ENCODE measurements at places on chromosomes 6 and 20. TPM values are rescaled to one million over a fixed set of nuclear protein-coding genes. Genes with fewer than 3 reads are reported as not detected.

The HS3ST5 gene
- total RNA-seq = 0.51 TPM

DNA sequence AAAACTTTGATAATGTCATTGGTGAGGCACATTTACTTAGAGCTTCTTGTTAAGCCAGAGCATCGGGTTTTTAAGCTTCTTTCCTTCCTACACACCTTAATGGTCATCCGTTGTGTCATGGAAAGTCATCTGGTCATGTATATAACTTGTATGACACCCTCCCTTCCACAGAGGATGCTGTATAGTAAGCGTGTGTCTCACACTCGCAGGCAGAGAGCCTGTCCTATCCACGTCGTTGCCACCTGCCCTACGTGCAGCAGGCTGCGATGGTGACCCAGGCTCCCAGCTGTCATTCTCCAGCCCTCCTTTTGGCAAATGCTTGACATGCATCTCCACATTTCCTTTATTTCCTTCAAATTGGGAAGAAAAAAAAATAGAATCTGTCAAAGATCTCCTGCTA is 85.6 kb downstream of the MYB start:
- DNase-seq = no peak
- no peak overlapping the region for H3K4me3 ChIP-seq
- H3K36me3 ChIP-seq = peaks cover 14% of the 10 kb centered on the region
- H3K27me3 ChIP-seq = peaks cover 2% of the 10 kb centered on the region
- peaks cover 36% of the 10 kb centered on the region for H3K4me1 ChIP-seq

- H3K27ac ChIP-seq = no peak overlapping the region
- H3K4me1 ChIP-seq = no peaks in the 10 kb centered on the region
- no peak overlapping the region for H3K4me3 ChIP-seq
- no peaks in the 10 kb centered on the region for H3K36me3 ChIP-seq
- no peak for DNase-seq
- H3K27me3 ChIP-seq = no peaks in the 10 kb centered on the region
Observed at GRCh38 chr20:11366660-11367059, 551.0 kb upstream of the BTBD3 start.

GRCh38 chr6:159729598-159730331 is 2.5 kb downstream of the WTAP start:
- no peak overlapping the region for H3K4me3 ChIP-seq
- H3K36me3 ChIP-seq = peaks cover 7% of the 10 kb centered on the region
- peaks cover 19% of the 10 kb centered on the region for H3K4me1 ChIP-seq

DNA sequence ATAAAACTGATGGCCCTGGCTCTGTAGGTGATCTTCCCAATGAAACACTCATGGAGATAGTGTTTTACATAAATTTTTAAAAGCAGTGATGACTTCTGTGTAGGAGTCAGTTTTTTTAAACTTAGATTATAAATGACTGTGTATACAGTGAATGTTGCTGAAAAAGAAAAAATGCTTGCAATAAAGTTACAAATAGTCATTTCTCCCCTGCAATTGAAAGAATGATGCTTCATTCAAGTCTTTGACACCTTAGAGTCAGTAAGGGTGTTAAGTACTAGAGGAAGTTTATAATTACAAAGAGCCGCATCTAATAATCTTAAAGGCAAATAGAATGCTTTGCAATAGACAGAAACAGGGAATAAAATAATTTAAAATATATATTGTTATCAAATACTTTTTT is 27.6 kb downstream of the ZNF292 start:
- no peaks in the 10 kb centered on the region for H3K36me3 ChIP-seq
- no peak overlapping the region for H3K27ac ChIP-seq
- no peak overlapping the region for H3K4me3 ChIP-seq
- no peaks in the 10 kb centered on the region for H3K4me1 ChIP-seq
- DNase-seq = no peak
- H3K27me3 ChIP-seq = no peaks in the 10 kb centered on the region

DNA sequence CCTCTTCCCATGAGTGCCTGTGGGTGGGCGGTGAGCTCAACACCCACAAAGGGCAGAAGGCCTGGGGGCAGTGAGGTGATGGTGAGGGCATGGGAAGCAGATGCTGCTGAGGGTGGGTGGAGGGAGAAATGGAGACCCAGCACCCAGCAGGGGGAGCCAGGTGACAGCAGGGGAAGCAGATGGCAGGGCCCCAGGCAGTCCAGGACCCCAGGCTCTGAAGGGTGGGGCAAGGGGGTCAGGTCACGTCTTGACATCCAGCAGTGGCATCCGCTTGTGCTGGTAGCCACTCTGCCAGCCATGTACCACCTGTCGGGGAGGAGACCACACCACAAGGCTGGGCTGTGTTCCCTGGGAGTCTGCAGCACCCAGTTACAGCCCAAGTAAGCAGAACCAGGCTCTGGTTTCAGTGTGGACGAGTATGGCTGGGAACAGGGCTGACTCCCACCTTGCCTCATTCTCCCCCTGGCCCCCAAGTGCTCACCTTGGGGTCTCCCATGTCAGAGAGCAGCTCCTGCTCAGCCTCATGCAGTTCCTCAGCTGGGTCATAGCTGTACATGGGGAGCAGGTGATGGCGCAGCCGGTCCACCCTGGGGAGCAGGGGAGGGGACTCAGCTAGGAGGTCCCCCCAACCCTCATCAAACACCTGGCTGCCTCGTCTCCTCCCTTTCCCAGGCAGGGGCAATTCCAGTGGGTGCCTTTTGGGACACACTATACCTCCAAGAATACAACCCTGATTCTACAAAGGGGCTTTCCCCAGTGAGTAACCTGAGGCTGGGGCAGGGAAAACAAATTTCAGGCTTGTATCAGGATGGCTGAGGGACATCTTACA is 2.0 kb downstream of the SMIM29 start:
- H3K27ac ChIP-seq = no peak overlapping the region
- peaks cover 7% of the 10 kb centered on the region for H3K27me3 ChIP-seq
- peaks cover 12% of the 10 kb centered on the region for H3K4me1 ChIP-seq
- peak overlapping the region; percentile 47 for H3K4me3 ChIP-seq

- no peaks in the 10 kb centered on the region for H3K36me3 ChIP-seq
- no peak overlapping the region for H3K27ac ChIP-seq
- DNase-seq = no peak
- peaks cover 4% of the 10 kb centered on the region for H3K27me3 ChIP-seq
Observed at GRCh38 chr6:137229075-137229759, 10.0 kb upstream of the IFNGR1 start.

DNA sequence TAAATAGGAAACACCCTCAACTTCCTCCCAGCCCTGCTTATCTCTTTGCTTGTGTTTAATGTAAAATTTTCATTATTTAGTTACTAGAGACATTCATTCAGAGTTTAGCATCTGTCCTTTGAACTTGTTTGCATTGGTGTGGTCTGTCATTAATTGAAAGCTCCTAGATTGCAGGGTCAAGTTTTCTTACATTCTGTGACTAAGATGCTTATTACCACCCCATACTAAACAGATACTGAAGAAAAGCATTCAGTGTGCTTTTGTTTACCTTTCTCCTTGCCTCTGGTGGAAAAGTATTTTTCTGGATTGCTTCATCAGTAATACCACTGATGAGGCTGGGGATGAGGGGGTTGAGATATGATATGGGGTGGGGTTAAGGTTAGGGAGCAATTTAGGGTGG is 199.0 kb downstream of the SAMD5 start:
- no peak for DNase-seq
- no peaks in the 10 kb centered on the region for H3K36me3 ChIP-seq
- no peaks in the 10 kb centered on the region for H3K27me3 ChIP-seq
- H3K27ac ChIP-seq = no peak overlapping the region
- H3K4me1 ChIP-seq = peaks cover 11% of the 10 kb centered on the region

The PKIG gene
- 184 TPM for total RNA-seq

- no peak for DNase-seq
- H3K27ac ChIP-seq = no peak overlapping the region
- H3K36me3 ChIP-seq = no peaks in the 10 kb centered on the region
- peaks cover 7% of the 10 kb centered on the region for H3K4me1 ChIP-seq
- peaks cover 2% of the 10 kb centered on the region for H3K27me3 ChIP-seq
- H3K4me3 ChIP-seq = no peak overlapping the region
Observed at GRCh38 chr6:110484321-110484720, 7.9 kb upstream of the SLC22A16 start.

DNA sequence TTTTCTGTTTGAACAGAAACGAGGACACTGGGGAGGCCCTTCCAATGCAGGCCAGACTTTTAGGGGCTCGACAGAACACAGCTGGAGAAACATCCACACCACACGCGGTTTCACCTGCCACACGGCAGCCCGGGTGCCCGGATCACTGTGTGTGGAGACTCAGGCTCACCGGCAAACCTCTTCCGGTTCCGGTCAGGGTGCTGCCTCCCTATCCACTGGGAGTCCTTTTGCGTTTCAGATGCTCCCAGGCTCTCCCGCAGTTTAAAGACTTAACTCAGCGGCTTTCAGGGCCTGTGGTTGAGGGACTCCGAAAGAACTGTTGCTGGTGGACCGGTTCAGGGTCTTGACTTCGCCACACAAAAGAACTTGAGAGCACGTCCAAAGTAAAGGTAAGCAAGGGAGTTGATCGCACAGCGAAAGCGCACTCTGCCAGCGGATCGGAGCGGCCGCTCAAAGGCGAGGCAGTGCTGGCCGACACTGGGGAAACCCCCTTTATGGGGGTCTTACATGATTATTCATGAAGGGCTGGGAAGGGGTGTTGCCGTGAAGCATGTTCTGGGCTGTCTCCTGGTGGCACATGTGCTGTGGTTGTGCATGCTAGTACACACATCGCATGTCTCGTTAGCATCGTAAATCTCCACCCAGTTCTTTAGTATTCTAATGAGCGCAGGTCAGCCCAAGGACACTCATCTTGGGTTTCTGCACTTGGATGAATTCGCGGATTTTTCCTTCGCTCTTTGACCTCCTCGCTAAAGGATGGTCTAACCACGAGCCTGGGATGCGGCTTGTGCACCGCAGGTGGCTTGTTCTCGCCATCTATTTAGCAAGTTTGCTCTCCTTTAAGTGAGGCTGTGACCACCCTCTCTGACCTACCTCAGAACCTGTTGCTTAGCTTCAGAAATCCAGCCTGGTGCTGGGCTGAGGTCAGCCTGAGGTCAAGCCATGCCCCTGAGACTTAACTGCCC is 180.3 kb downstream of the CDH26 start:
- no peaks in the 10 kb centered on the region for H3K36me3 ChIP-seq
- DNase-seq = no peak
- no peak overlapping the region for H3K4me3 ChIP-seq
- peaks cover 3% of the 10 kb centered on the region for H3K27me3 ChIP-seq
- H3K4me1 ChIP-seq = peaks cover under 1% of the 10 kb centered on the region

DNA sequence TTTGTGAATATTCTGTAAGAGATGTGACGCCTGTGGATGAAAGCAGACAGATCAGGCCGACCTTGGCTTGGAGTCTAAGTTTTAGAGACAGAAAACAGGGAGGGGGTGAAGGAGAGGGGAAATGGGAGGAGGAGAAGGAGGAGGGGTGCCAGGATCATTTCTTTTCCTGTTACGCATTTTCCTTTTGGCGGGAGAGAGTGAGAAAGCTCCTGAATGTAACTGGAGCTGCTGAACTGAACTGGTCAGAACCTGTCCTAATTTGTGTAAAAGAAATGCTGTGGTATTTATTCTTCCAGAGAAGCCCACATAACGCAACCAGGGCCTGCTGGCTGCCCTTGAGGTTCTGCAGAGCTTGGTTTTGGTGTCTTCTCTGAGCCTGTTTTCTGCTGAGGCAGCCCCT is 41.9 kb downstream of the UTRN start:
- peaks cover 6% of the 10 kb centered on the region for H3K27me3 ChIP-seq
- DNase-seq = no peak
- peaks cover 63% of the 10 kb centered on the region for H3K4me1 ChIP-seq
- peak overlapping the region; percentile 24 for H3K4me3 ChIP-seq
- peaks cover 5% of the 10 kb centered on the region for H3K36me3 ChIP-seq
- peak overlapping the region; percentile 78 for H3K27ac ChIP-seq

- DNase-seq = no peak
- H3K4me3 ChIP-seq = no peak overlapping the region
- H3K4me1 ChIP-seq = peaks cover 12% of the 10 kb centered on the region
- H3K27me3 ChIP-seq = no peaks in the 10 kb centered on the region
- H3K27ac ChIP-seq = no peak overlapping the region
Observed at GRCh38 chr6:121723623-121724022, 288.2 kb downstream of the GJA1 start.

DNA sequence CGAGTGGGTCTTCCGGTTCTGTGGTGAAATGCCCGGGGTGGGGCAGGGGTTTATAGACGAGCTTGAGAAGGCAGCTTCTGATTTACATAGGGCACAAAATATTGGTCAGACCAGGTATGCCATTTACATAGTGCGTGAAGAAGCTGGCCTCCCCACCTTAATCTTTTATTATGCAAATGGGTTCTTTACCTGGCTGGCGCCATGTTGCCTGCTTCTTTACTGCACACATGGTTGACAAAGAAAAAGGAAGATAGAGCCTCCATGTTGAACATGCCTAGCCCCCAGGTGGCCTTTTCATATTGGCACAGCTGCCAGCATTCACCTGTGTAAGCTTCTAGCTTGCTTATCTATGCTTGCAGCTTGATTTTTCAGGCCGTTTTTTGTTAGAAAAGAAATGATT is 276.2 kb downstream of the PHACTR1 start:
- H3K36me3 ChIP-seq = peaks cover 5% of the 10 kb centered on the region
- H3K27ac ChIP-seq = no peak overlapping the region
- H3K4me3 ChIP-seq = no peak overlapping the region
- no peaks in the 10 kb centered on the region for H3K27me3 ChIP-seq
- no peaks in the 10 kb centered on the region for H3K4me1 ChIP-seq

DNA sequence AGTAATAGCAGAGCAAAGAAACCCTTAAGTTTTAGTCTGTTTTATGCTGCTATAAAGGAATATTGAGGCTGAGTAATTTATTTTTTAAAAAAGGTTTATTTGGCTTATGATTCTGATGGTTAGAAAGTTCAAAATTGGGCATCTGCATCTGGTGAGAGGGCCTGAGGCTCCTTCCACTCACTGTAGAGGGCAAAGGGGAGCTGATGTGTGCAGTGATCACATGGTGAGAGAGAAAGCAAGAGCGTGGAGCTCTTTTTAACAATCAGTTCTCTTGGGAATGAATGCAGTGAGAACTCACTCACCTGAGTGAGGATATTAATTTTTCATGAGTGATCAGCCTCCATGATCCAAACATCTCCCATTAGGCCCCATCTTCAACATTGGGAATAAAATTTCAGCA is 36.4 kb upstream of the SAMD3 start:
- H3K4me3 ChIP-seq = no peak overlapping the region
- H3K27me3 ChIP-seq = no peaks in the 10 kb centered on the region
- peaks cover 23% of the 10 kb centered on the region for H3K36me3 ChIP-seq
- DNase-seq = no peak
- no peaks in the 10 kb centered on the region for H3K4me1 ChIP-seq

DNA sequence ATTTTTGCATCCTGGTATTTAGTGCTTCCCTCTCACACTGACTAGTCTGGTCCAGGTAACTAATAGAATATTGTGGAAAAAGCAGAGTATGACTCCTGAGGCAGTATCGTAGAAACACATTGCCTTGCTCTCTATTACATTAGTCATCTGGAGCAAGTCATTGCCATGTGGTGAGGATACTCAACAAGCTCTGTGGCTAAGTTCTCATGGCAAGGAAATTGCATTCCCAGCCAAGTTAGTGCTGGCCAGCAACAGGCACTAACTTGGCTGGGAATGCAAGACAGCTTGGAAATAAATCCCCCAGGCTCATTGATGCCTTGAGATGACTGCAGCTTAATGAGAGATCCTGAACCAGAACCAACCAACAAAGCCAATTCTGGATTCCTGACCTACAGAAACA is 39.7 kb upstream of the HTR1B start:
- no peaks in the 10 kb centered on the region for H3K36me3 ChIP-seq
- no peak for DNase-seq
- H3K4me1 ChIP-seq = no peaks in the 10 kb centered on the region
- H3K4me3 ChIP-seq = no peak overlapping the region
- H3K27ac ChIP-seq = no peak overlapping the region
